NCI-H1417 (cell line): ENCODE measurements at places on chromosomes 5 and 9.

DNA sequence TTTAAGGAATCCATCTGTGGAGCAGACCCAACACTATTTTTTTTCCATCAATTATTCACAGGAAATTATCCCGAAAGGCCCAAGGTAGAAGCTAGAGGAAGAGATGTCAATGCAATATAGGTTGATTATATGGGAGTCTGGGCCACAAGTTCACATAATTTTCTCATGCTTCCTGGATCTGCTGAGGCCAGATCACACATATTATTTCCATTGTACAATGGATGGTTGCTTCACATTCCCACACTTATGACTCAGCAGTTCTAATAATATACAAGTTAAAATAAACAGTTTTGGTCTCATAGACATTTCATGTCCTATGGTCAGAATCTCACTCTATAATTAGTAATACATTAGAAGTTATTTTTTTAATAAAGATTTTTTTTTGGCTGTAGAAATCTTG lies 66.0 kb upstream of the PTPRD start:
- no peak for DNase-seq

DNA sequence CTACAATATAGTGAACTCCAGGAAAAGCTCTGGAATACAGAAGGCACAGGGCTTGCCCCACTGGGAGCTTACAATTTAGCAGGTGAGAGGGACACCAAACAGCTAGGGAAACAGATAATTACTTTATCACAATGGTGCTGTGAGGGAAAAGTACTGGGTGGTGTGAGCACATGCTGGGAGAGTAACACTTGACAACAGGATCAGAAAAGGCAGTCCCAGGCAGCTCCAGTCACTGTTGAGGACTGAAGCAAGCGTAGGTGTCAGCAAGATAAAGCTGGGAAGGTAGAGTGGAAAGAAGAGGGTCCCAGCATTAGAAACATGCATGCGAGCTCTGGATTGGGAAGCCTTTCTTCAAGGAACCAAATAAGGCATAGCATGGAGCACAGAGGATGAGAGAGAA lies 296.0 kb downstream of the ATPSCKMT start:
- DNase-seq = no peak

- peak; percentile 58 for DNase-seq
Measured at GRCh38 chr5:83000922-83001321, 76.3 kb downstream of the TMEM167A start.

DNA sequence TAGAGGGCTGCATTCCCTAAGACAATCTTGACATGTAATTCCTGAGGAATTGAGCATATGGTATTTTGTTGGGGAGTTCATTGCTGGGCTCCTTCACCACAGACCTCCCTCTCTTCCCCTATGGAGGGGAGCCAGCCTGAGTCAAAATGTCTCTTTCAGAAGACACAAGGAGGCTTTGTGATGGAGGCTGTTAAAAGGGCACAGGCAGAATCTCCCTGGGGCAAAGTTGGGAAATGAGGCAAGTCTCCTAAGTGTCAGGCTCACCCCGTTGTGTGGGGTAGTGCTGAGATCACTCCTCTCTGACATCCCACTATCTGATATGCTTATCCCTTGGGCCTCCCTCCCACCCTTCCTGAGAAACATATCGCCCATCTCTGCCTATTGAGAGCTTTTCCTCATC lies 30.6 kb downstream of the GFRA3 start:
- no peak for DNase-seq
